ENCODE measurements at places on chromosomes 5 and 9.

DNA sequence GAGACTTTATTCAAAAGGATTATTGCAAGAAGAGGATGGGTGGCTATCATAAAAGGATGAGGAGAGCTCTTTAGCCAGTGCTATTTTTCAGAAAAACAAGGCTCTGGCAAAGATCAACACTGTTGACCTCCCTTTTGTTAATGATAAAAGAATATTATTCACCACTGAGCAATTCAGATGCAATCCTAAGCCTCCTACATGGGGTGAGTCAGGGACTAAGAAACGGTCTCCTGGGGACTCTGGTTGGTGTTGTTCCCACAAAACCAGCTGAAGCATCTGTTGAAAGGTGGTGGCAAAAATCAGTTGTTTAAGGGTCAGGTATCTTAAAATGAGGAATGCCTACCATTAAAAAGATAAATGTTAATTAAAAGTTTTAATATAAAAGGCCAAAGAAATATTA, 7.7 kb upstream of the GCNT1 start:
- ATAC-seq: no peak

DNA sequence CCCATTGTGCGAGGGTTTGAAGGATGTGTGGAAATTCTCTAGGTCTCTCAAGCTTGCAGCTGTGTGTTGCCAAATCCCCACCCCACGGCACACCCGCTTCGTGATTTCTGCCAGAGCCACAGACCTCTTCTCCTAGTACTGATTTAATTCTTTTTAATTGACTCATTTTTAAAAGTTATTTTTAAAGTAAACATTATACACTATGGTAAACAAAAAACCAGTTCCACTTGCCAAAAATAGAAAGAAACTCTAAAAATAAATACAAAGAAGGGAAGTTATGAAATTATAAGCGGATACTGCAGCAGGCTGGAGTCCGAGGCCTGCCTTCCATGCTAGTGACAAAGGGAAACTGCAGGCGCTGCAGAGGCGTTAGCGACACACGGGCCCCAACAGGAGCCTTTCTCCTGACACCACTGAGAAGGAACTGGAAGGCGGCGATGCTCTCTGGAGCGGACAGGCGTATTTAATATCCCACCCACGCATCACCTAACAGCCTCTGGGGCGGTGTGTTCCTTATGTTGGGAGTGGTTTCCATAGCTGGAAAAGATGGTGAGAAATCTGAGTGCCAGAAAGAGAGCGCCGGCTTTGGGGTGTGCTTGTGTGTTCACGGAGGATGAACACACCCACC, 122.5 kb downstream of the COL23A1 start:
- ATAC-seq: no peak

DNA sequence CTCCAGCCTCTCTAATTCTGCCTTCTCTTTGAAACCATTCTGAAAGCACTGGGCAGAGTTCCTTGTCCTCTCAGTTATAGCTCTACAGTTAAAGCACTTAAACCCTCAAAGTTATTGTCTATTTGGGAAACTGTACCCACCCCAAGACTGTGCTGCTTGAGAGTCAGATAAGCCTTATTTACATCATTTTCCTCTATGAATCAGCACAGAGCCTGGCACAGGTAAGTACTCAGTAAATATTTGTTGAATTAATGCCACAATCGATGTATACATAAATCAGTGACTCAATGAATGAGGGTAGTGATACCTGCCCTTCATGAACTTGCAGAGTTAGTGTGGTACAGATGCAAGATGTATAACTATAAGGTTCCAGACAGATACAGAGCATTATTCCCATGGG, 549.4 kb upstream of the KLF4 start:
- no peak for ATAC-seq

DNA sequence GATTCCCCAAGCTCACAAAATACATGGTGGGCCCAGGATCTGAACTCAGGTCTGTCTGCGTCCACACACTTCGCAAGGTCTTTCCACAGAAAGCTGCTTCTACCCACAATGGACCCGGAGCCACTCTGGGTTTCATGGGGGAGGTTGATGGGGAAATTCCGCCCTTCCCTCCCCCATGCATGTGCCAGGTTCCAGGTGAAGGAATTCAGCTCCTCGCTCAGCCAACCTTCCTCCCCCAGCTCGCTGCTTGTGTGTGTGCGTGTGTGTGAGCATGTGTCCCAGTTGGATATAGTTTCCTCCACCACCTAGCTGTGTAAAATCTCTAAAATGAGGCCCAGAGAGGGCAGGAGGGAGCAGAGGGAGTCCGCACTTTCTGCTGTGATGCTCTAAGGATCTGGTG, 1.0 kb downstream of the PTGS1 start:
- no peak for ATAC-seq

GRCh38 chr9:138073808-138074207, 196.2 kb downstream of the CACNA1B start:
- no peak for ATAC-seq

DNA sequence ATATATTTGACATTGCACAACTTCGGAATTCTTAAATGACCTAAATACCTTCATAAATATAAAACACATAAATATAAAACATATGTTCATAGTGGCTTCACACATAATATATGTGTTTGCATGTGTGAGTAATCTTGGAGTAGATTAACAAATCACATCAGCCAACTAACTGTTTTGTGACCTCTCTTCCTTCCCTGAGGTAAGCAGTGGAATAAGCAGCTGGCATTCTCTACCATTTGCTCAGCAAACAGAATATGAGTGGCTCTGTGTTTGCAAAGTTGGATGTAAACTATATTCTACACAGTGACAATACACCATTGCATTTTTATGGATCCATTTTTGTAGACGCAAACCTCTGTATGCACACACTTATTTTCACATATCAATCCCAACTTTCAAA, 189.9 kb downstream of the ACER2 start:
- ATAC-seq: no peak

- ATAC-seq: no peak
Observed at GRCh38 chr9:83497441-83497840, 40.8 kb downstream of the FRMD3 start.

DNA sequence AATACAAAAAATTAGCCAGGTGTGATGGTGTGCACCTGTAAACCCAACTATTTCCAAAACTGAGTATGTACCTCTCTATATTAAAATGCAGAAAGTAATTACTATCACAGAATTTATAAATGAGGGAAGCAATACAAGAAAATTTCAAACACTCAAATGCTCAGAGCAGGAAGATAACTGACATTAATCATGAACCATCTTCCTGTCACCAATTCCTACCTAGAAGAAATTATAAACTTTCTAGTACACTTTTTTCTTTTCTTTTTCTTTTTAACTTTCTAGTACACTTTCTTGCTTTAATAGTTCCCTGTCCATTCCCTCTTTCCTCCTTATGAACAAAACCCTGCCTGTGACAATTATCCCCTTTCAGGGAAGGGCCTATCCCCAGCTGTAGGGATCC, 106.8 kb downstream of the MED27 start:
- ATAC-seq: no peak

- no peak for ATAC-seq
Observed at GRCh38 chr5:6187501-6187900, 190.8 kb downstream of the MED10 start.

- no peak for ATAC-seq
Observed at GRCh38 chr5:77210091-77210963, at the start of gene PDE8B. Gene PDE8B (plus strand): TSS chr5:77210680. CDS start chr5:77210926, 246 bp downstream.

DNA sequence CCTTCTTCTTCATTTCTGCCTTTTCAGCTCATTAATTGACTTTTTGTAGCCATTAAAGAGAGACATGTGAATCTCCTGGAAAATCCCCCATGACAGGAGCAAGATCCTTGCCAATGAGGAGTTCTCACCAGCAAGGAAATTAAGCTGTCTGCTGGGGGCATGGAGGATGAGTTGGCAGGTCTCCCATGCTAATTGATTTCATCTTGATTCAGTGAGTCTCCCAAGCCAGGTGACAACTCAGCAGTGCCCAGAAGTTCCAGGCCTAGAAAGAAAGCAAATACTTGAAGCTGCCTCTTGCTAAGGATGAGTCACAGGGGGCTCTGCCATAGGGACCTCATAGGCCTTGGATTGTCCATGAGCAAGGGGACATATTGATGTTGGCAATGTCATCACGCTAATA, 30.0 kb upstream of the ADRA1B start:
- no peak for ATAC-seq

DNA sequence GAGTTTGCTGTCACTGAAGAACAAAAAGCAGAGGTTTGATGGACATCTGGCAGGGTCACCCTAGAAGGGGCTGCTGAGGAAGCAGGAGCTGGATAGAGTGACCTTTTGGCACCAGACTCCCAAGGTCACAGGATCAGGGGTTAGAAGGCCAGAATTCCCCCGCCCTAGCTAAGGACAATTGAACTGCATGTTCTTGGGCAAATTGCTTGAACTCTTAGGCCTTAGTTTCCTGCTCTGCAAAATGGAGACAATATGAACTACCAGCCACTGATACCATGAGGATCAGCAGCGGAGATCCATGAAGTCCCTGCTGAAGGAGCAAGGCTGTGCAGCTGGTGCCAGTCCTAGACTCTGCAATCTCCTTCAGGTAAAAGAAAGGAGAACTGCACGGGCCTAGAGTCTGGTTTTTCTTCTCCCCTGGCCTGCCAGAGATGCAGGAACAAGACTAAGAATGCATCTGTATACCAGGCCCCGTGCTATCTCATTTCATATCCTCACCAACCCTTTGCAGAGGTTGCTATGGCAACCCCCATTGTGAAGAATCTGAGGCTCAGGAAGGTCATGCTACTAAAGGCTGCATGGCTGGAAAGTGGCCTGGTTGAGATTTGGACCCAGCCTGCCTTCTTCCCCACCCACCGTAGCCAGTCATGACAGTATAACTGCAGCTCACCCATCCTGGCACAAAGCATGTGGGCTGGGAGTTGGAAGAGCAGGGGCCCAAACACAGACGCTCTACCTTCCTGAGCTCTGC, 33.7 kb downstream of the CAMK2A start:
- ATAC-seq: no peak

GRCh38 chr9:2173861-2174260, 158.7 kb downstream of the SMARCA2 start:
- no peak for ATAC-seq
